ENCODE measurements at places on chromosomes 6 and 20.

GRCh38 chr20:10501402-10501801 is 66.3 kb downstream of the SLX4IP start:
- peak; percentile 30 for DNase-seq

DNA sequence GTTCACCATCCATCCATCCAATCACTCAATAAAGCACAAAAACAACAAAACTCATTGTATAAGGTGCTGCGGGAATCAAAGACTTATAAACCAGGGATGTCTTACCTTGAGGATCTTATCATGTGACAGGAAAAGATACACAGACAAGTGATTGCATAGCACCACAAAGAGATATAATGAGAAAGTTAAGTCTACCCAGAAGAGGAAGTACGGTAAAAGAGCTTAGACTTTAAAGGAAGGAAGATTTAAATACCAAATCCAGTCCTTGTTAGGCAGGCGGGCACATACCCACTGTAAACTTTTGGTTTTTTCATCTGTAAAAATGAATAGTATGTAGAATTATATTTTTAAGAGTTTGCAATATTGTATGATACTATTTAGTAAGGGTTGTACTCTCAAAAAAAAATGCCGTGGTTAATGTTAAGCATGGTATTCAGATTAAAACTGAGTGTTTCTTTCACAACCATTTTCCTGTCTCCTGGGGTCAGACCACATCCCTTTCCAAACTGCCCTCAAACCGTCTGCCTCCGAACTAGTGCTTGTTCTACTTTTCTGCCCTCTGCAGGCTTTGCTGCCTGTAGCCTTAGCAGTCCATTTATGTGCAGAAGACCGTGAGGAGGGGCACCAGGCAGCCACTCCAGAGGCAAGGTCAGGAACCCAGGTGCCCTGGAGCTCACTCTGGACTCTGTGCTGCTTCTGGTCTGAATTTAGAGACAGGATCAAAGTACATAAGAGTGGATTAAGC is 179.5 kb upstream of the SYNDIG1 start:
- DNase-seq: peak; percentile 14

DNA sequence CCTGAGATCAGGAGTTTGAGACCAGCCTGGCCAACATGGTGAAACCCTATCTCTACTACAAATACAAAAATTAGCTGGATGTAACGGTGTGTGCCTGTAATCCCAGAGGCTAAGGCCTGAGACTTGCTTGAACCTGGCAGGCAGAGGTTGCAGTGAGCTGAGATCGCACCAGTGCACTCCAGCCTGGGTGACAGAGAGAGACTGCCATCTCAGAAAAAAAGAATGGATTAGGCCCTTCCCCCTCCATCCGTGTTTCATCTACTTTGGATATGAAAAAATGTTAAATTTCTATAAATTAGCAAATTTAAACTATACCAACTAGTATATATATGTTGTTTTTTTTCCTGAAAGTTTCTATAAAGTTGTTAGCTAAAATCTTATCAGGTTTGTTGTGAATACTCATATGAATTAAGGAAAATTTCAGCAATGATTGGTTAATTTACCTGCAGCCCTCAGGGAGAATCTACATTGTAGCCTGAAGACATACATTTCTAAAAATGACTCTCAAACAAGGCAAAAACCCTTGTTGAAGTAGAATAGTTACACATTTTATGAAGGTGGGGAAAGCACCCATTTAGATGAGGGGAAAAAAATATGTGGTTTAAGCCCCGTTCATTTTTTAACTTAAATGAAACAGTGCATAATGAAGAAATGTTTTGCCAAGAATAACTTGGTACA is 120.9 kb downstream of the TIAM2 start:
- DNase-seq: no peak

DNA sequence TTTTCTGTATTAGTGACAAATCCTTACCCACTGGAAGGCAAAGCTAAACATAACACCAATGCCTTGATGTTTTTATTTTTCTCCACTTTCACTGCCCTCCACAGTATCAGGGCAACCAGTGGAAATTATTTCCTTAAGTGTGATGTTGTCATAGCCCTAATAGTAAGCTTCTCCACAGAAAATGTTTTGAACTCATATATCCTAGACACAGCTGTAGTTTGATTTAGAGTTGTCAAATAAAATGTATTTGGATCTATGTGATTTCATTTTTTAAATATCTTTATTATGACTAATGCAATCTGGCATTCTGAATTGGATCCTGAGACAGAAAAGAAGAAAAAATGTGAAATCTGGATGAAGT is 70.9 kb upstream of the UFL1 start:
- no peak for DNase-seq

GRCh38 chr20:45821947-45822346 is 5.2 kb downstream of the TNNC2 start:
- no peak for DNase-seq

DNA sequence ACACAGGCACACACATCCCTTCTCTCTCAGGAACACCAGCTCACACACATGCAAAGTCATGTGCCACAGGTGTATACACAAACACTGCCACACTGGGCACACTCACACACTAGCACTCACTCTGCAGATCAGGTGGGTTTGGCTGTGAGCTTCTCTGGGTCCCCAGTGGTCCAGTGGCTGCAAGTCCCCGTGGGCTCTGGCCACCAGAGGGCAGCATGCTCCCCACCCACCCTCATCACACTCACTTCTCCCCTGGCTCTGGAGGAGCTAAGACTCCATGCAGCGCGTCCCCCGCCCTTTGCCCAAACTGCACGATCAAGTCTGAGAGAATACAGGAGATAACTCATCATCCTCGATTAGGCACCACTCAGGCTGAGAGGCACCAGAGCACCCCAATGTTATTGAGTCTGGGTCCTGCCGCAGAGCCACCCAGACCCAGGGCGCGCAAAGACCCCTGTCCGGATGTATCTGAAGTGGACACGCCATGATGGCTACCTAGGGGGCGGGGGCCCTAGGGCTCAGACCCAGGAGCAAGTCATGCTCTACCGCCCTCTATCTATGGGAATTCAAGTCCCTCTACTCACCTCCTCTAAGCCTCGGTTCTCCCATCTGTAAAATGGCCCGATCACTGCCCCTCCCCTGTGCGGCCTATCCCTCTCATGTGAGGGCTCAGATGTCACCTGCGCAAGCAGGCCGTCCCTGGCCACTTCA is 90.5 kb downstream of the GRM4 start:
- DNase-seq: peak; percentile 72

DNA sequence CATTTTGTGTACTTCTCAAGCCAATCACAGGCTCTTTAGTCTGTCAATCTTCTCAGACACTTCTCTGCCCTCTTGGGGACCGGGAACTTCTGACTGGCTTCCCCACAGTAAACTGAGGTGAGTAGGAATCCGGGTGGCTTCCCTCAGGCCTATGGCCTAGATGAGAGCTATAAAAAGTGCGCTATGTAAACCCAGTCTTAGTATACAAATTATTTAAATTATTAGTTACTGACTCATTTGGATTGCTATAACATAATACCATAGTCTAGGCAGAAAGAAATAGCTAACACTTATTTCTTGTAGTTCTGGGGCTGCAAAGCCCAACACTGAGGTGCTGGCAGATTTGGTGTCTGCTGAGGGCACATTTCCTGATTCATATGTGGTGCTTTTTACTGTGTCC is 109.2 kb upstream of the MCHR2 start:
- no peak for DNase-seq

- no peak for DNase-seq
Observed at GRCh38 chr20:62506087-62506486, 30.3 kb upstream of the GATA5 start.

DNA sequence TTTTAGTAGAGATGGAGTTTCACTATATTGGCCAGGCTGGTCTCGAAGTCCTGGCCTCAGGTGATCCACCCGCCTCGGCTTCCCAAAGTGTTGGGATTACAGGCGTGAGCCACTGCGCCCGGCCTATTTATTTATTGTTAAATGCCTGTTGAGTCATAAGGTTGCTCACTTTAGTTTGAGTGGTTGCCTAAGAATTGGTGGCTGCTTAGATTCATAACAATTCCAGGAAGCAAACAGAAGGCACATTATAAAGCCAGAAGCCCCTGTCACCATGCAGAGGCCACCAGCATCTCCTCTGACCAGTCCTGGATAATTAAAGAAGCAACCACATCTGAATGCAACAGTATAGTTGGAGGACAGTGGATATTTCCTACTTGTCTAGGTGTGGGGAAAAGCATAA is 24.0 kb upstream of the ARMH2 start:
- DNase-seq: no peak

DNA sequence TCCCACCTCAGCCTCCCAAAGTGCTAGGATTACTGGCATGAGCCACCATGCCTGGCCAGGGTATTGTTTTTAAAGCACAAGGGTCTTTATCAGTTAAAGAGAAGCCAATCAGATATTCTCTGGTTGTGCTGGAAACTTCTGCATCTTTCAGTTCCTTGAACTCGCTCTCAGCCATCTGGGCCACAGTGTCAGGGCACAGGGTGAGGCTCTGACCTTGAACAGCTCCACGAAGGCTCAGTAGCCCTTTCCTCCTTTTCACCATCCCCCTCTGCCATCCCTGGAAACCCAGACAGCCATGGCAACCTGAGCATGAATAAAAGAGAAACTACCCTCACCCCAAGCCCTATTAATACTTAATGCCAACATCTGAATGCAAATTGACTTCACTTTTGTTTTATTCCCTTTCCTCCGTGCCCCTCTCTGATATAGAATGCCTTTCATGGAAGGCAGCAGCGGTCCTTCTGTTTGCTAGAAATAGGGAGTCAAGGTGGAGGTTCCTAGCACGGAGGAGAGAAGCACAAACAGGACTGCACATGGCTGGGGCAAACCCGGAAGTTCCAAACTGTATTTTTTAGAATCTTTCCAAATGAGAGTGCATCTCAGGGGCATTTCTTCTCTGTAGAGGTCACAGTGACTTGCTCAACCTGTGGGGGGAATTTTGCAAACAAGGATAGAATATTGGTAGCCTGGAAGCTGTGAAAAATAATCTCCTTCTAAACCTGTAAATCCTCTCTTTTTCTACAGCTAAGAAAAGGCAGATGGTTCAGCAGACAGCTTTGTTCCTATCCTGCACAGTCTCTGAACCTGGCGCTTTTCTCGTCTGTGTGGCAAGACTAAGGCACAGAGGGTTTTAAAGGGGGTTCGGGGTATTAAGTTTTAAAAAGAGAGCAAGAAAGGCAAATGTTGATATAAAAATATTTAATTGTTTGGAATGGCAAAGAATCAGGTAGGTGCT is 176.4 kb upstream of the RREB1 start:
- no peak for DNase-seq

- DNase-seq: no peak
Observed at GRCh38 chr20:23011008-23011721, 23.9 kb upstream of the SSTR4 start.

Data from CD4-positive, alpha-beta T cell treated with Interleukin-6 for 4 hours (primary cell).